ENCODE measurements at places on chromosomes 13 and 19.

GRCh38 chr19:6475321-6476108 is 6.1 kb downstream of the DENND1C start:
- ATAC-seq: no peak

DNA sequence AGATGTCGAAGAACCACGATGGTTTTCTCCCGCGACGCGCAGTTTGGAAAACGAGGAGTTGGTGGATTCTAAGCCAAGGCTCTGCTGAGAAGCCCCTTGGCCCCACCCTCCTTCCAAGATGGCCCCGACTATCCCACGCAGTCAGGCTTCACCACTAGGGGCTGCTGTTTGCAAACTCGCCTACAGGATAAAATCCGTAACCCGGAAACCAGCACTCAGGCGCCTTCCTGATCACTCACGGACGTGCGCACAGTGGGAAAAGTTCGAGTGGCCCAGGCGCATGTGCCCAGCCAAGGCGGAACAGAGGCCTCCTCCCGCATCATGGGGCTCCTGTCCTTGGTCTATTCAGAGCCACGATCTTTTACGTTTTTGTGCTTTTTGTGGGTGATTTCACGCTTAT is 19.2 kb upstream of the UQCR11 start:
- ATAC-seq: peak; percentile 59

DNA sequence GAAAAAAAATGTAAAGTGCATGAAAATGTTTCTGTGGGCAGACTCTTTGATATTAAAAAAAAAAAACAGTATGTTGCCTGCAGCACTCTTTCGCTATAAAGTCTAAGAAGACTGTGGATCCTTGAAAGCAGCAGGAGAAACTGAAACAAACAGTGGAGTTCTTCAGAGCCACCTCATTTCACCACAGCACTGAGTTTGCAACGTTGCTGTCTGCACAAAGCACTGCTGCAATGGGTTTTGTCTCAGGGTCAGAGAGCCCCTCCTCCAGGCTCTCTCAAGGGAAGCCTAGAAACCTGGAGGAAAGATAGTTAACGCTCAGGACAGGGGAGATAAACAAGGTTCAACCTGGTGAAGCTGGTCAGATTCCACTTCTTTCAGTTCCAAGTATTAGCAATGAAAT is 248.7 kb downstream of the EFNB2 start:
- no peak for ATAC-seq

- no peak for ATAC-seq
Measured at GRCh38 chr13:40517486-40518480, 148.7 kb downstream of the FOXO1 start.

DNA sequence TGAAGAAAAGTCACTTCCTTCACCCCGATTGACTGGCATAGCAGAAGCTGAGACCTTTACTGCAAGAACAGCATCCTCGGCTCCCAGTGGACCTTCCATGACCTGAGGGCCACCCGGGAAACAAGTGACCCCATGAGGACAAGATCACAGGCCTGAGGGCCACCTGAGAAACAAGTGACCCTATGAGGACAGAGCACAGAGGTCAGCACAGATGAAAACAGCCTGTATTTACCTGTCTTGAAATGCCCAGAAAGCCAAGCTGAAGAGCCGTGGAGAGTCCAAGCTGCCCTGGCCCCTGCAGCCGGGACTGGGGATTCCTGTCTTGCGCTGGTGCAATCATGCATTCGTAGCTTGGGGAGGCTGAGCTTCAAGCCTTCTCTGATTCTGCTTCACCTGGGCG is 114.2 kb upstream of the SPACA7 start:
- no peak for ATAC-seq

DNA sequence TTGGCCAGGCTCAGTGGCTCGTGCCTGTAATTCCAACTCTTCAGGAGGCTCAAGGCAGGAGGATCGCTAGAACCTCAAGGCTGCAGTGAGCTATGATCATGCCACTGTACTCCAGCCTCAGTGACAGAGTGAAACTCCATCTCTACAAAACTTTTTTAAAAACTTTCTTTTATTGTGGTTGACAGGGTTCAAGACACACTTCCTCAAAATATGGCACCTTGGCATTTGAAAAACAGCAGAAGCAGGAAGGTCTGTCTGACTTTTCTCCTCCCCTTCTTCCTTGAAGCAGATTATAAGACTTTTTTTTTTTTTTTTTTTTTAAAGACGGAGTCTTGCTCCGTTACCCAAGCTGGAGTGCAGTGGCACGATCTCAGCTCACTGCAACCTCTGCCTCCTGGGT is 100.3 kb downstream of the TM9SF2 start:
- ATAC-seq: no peak

DNA sequence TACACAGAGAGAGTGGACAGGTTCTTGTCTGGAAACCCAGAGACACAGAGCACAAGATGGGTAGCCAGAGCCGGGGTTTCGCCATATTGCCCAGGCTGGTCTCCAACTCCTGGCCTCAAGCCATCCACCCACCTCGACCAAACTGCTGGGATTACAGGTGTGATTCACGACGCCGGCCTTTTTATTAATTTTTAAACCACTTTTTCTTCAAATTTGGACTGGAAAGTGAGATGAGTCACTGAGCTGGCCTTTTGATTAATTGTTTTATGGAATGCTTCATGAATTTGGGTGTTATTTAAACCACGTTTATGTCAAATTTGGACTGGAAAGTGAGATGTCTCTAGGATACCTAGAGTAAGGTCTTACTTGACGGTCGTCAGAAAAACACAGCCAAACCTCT is 12.1 kb upstream of the IGFL1 start:
- no peak for ATAC-seq

GRCh38 chr13:95636853-95637252 is 7.7 kb downstream of the DZIP1 start:
- ATAC-seq: no peak

- peak; percentile 57 for ATAC-seq
Measured at GRCh38 chr13:113742000-113742441, 17.0 kb upstream of the TMEM255B start.

- no peak for ATAC-seq
Measured at GRCh38 chr13:46166224-46166584, 15.8 kb downstream of the LCP1 start.

DNA sequence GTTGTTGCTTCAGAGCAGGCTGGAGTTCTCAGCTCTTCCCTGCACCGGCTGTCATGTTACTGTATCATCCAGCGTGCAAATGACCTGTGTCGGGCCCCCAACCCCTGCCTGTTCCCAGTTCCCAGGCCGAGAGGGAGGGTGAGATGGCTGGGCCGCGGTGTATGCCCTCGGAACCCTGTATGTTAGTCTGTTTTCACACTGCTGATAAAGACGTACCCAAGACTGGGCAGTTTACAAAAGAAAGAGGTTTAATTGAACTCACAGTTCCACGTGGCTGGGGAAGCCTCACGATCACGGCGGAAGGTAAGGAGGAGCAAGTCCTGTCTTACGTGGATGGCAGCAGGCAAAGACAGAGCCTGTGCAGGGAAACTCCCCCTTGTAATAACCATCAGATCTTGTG is 10.9 kb downstream of the TMEM255B start:
- ATAC-seq: no peak

DNA sequence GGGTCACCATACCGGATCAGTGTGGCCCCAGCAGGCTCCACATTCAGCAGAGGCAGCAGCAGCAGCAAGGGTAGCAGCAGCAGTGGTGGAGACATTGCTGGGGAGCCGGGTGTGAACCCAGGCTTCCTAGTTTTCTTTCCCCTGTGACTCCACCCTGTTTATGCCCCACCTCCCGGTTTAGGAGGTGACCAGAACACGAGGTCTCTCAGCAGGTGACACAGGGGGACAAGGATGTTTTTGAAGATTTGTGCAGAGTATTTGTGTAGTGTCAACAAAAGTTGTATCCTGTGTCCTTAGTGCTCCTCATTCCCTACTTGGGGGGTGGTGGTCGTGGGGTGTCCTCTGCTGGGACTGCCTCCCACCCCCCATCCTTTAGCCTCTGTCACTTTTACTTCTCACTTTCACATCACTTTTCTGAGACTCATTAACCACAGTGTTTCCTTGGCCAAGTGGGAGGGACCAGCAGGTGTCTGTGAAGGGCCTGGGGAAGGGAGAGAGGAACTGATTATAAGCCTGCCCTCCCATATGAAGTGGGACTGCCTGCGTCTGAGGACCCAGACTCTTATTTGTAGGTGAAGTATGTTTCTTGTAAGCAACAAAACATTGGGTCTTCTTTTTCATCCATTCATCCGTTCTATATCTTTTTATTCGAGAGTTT is 15.6 kb upstream of the KCNC3 start:
- no peak for ATAC-seq

GRCh38 chr19:21022996-21023395 is 2.5 kb downstream of the ZNF430 start:
- ATAC-seq: no peak

- no peak for ATAC-seq
Measured at GRCh38 chr13:38537051-38537450, 149.8 kb upstream of the FREM2 start.

DNA sequence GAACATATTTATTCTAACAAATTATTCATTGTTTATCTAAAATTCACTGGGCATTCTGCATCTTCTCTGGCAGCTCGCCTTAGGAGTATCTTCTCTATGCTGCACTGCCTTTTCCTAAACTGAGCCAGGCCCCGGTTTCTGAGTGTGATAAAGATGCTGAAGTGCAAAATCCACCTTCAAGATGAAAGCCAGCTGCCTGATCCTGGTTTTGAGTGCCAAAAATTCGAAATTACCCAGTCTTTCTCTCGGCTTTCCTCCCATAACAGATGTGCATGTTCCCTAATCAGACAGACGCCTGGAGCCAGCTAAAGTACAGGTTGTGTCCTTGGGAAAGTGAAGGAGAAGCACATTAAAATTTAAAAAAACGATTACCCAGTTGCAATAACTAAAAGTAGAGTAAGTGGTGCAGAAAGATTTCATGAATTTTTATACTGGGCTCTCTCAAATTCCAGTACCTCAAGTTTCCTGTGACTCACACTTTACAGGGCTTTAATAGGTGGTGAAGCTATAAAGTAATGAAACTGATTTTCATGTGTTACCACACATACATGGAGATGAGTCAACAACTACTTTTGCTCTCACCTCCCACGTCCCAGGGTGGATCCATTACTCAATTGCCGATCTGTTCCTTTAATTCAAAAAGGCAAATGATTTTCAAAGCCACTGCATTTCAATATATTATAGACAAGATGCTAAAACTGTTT is 65.0 kb upstream of the GTF2F2 start:
- ATAC-seq: peak; percentile 76

DNA sequence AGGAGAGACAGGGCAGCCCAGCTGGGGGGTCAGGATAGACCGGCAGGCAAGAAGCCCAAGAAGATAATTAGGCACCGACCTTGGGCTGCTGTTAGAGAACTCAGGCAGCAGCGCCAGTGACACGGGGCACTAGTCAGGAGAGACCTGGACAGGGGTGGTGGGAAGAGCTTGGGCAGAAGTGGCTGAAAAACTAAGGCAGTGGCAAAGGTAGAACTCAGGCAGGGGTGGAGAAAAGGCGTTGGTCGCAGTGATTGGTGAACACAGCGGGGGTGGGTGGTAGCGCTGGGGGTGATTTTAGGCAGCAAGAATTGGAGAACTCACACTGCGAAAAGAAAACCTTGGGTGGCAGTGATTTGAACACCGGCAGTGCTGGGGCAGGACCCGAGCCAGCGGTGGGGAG is 4.3 kb downstream of the CCER2 start:
- ATAC-seq: no peak

DNA sequence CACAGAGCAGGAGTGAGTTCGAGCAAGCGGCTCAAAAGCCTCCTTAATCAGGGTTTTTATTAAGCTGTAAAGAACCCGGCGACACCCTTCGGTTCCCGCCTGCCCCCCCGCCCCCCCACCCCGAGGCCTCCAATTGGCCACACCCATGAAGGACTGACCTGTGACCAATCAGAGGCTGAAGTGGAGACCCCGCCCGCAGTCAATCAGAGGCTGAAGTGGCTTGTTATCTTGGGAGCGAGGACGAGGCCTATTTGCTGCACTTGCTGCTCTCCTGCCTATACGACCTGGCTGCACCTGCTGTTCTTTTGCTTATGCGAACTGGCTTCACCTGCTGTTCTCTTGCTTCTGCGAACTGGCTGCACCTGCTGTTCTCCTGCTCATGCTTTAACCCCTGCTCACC is 844.9 kb downstream of the OLFM4 start:
- ATAC-seq: no peak

DNA sequence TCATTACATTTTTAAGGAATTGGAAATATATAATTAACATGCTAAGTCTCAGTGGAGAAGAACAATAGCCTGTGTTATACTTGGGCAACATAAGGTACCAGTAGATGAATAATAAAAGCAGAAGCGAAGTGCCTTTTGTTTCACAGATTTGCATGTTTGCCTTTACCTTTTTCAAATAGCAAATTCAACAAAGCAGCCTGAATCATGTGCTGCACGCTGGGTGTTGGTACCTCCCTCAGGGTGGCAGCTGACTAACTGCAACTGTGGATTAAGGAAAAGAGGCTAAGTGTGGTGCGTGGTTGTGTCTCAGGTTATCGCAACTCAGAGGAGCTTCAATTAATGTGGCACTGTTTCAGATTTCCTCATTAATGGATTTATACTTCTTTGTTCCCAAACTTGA is 189.0 kb downstream of the LMO7 start:
- no peak for ATAC-seq

- no peak for ATAC-seq
Measured at GRCh38 chr19:1809678-1810077, 2.4 kb downstream of the ATP8B3 start.

- ATAC-seq: no peak
Measured at GRCh38 chr19:13020002-13020414, 24.7 kb downstream of the NFIX start.

GRCh38 chr19:37992761-37993160 is 85.8 kb downstream of the SIPA1L3 start:
- no peak for ATAC-seq

GRCh38 chr19:47187797-47188196 is 43.2 kb downstream of the BBC3 start:
- no peak for ATAC-seq

DNA sequence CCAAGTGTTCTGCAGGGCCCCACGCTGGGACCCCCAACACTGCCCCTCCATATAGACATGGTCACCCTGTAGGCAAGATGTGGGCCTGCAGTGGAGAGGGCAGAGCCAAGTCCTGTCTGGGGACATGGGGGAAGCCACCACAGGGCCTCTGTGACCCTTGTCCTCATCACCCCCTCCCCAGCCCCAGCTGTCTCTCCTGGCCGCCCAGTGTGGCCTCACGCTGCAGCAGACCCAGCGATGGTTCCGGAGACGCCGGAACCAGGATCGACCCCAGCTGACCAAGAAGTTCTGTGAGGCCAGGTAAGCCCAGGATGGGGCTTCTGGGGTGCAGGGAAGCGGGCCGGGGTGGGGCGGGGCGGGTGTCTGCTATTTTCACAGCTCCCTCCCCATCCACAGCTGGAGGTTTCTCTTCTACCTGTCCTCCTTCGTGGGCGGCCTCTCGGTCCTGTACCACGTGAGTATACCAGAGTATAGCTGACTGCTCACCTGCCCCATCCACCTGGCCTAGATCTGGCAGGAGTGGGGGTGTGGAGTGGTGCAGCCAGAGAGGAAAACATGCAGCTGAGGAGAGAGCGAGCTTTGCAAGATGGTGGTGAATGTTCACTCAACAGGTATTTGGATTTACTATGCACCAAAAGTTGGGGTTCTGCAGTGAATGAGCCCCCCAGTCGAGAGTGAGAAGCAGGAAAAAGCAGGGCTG is 46.4 kb downstream of the CERS4 start:
- ATAC-seq: no peak

- no peak for ATAC-seq
Measured at GRCh38 chr19:49807904-49808675, 5.0 kb downstream of the FUZ start.

Data from gastroesophageal sphincter (tissue), 4 donors.